NCI-H2107 (cell line): ENCODE measurements at places on chromosomes 2 and 18.

DNA sequence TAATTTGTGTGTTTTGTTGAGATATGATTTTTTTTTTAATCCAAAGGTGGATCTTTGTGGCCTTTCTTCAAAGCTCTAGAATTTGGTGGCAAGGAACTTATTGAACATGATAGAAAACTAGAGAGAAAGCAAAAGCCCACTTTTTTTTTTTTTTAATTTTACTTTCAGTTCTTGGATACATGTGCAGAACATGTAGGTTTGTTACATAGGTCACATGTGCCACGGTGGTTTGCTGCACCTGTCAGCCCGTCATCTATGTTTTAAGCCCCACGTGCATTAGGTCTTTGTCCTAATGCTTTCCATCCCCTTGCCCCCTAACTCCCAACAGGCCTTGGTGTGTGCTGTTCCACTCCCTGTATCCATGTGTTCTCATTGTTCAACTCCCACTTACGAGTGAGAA lies 135.9 kb downstream of the RHBDD1 start:
- DNase-seq = no peak

- no peak for DNase-seq
Observed at GRCh38 chr2:37676274-37676673, 4.8 kb upstream of the CDC42EP3 start.

- DNase-seq = no peak
Observed at GRCh38 chr2:185006481-185006880, 408.2 kb downstream of the ZNF804A start.

DNA sequence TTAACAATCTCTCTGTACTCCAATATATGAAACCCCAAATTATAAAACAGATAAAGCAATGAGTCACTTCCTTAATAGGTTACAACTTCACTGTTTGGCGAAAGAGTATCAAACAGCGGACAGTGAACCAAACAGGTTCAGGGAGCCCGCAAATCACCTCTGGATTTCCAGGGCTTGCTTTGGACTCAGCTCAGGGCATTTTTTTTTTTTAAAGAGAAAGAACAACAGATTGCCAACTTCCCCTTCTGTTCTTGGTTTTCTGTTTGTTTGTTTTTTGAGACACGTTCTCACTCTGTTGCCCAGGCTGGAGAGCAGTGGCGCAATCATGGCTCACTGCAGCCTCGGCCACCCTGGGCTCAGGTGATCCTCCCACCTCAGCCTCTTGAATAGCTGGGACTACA lies 52.7 kb downstream of the ABCB11 start:
- no peak for DNase-seq

GRCh38 chr2:78201064-78201575 lies 678.9 kb upstream of the LRRTM4 start:
- DNase-seq = no peak

DNA sequence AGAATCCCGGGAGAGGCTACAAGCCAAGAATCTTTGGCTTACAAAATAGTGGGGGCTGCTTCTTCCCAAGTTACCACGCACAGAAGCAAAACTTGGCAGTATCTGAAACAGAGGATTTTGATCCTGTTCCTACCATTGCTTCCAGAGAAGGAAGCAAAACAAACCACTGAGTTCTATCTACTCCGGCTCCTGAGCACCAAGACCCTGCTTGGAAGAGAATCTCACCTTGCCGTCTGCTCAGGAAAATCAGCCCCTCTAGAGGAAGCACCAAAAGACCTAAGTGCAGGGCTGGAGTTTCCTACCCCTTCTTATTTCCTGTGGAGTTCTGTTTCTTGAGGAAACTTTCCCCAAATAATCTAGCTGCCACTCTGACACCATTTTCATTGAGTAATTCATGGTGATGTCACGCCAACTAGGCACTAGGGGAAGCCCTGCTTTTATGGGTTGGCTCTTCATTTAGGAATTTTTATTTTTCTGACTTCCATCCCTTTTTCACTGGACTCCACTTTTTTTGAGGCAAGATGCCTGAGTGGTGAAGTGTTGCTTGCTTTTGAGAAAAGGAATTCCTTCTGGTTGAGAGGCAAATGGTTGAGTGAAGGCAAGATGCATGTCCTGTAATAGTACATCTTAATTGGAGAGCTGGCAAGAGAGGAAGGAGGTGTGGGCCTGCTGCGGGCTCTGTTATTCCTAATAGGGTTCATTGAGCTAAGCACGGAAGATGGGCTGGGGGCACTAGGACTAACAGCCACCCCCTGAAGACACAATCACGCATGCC lies 36.8 kb upstream of the EML4 start:
- DNase-seq = no peak

GRCh38 chr18:74333091-74333490 lies 17.5 kb downstream of the C18orf63 start:
- DNase-seq = no peak

DNA sequence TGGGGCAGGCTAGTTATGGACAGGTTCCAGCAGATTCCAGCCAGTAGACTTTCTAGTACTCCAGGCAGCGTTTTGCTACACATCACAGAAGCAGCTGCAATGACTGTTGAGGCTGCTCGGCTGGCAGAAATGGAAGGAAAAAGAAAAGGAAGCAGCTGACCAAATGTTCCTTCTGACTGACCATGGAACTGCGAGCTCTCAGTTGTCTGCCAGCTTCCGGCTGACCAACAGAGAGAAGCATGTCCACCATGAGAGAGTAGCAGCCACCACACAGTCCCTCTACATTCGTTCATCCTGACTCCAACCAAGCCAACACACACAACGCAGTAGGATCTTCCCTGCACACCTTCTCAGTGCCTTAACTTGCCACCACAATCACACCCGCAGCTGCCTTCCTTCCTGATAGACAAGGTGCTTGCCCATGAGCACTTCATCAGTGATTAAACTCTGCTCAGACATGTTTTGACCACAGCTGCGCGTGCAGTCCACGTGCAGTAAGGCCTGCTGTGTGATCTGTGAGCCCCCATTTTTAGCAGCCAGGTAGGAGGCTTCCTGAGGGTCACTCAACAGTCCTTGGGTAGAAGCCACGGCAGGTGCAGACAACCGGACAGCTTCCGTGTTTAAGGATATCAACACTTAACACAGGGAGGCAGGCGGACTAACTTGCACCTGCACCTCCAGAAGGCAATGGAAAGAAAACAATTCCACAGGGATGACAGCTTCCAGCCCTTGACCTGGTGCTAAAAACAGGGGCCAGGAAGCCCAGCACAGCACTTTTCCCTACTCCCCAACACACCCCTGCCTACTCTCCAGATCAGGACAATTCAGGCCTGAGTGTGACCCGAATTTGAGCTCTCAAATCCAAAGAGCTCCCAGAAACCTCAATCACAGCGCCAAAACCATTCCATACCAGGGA lies 996 bp downstream of the TGFBRAP1 start:
- no peak for DNase-seq

- no peak for DNase-seq
Observed at GRCh38 chr2:158926478-158926948, 41.9 kb upstream of the TANC1 start.

DNA sequence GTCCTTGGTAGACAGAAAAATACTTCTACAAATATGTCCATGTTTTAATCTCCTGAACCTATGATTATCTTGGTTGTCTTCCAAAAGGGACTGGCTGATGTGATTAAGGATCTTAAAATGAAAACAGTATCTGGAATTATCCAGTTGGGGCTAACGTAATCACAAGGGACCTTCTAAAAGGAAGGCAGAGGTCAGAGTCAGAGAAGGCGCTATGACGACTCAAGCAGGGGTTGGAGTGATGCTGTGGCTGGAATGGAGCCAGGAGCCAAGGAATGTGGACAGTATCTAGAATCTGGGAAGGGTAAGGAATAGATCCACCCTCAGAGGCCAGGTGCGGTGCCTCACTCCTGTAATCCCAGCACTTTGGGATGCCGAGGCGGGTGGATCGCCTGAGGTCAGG lies 4.2 kb upstream of the USP14 start:
- no peak for DNase-seq

DNA sequence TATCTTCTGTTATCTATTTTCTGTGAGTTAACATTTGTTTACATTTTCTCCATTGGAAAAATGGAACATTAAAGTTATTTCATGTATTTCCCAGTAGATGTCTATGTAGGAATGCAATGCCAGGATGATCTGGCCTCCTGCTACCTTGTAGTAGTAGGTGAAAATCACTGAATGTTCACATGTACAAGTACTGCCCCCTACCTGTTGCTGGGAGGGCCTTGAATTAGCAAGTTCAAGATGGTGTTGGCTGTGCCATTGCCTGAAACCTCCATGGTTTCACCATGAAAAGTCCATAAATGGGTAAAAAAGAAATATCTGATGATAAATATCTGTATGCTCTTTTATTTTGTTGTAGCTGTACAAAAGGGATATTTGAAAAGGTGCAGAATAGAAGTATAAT lies 30.7 kb downstream of the XRCC5 start:
- DNase-seq = no peak

- no peak for DNase-seq
Observed at GRCh38 chr2:555164-555922, 121.9 kb downstream of the TMEM18 start.

DNA sequence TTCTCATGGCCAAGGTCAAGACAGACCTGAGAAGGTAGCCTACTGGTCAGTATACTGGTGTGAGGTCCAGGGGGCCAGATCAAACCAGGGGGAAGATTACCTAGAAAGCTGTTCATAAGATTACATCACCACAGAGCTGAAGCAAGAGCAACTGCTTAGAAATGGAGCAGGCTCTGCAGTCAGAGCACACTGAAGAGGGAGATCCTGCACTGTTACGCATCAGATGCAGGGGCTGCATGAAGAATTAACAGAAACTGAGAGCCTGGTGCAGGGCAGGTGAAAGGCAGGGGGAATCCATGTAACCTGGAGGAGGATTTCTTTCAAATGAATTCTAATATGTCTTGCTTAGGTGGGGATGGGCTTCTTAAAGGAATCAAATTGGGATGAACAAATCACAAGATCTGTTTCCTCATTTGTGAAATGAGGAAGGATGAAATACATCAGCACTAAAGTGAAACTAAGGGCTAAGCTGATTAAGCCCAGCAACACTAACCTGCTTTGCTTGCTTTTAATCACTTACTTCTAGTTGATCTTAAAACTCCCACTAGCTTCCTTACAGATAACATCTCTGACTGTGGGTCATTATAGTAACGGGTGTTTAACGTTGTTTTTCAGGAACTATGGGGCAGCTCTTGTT lies 74.3 kb upstream of the ADAM23 start:
- DNase-seq = no peak

DNA sequence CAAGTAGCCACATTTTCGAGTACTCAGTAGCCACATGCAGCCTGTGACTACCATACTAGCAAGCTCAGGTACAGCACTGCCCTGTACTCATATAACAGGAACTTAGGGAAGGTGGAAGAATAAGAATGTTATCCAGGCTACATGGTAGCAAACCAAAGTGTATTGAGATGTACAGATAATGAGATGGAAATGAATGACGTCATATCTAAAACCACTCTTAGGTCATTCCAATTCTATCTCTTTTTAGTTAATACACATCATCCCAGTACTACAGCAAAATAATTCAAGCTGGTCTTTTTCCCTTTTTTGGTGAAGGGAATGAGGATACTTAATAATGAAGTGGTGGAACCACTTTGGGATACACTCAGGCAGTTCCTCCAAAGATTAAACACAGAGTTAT lies 38.7 kb downstream of the COLEC12 start:
- DNase-seq = no peak

DNA sequence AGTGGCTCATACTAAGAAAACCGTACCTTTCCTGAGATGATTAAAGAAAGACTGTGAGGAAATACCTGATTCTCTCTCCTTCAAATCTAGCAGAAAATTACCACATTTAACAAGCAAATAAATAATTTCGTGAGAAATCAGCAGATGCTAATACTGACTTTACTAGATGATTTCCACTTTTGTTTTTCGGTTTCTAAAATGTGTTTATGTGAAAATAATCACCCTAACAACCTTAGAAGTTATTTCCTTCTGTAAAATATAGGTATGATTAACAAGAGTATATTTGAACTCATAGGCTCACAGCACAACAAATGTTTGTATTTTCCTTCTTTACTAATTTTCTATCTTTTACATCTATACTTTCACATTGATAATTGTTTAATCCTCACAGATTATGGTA lies 594.1 kb upstream of the FAM98A start:
- DNase-seq = no peak
